ENCODE measurements at places on chromosomes 6 and 20.
A peak's percentile ranks its signal among the peaks of the same experiment; 100 is the strongest.

- DNase-seq: no peak
These were observed 3.6 kb downstream of the MAP3K7 start for GRCh38 chr6:90583179-90583835.

- DNase-seq: no peak
These were observed 20.9 kb downstream of the FAM8A1 start for GRCh38 chr6:17621003-17621402.

DNA sequence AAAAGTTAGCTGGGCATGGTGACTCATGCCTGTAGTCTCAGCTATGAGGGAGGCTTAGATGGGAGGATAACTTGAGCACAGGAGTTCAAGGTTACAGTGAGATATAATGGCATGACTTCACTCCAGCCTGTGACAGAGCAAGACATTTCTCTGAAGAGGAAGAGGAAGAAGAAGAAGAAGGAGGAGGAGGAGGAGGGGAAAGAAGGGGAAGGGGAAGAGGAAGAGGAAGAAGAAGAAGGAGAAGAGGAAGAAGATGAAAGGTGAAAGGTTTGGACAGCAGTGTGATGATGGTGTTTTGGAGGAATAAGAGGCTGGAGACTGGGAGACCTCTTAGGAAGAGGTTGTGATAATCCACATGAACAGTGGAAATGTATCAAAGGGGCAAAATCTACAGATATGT lies 410.7 kb upstream of the JAG1 start:
- no peak for DNase-seq

- DNase-seq: no peak
These were observed 414.8 kb upstream of the CDH4 start for GRCh38 chr20:60837173-60837770.

DNA sequence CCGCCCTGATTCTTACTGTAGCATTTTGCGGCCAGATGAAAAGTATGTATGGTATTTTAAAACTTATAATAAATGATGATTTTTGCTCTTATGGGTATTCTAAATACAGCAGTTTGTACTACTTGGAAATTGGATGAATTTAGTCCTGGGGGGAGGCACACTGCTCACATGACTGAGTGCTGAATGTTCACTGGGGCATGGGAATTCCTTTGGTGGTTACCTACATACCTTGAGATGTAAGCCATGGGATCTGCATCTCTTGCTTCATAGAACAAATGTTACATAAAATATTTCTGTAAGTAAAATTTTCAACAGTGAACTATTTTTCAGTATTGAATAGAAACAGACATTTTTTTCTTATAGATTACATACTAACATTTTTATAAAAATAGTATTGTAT lies 71.1 kb downstream of the FIG4 start:
- no peak for DNase-seq

DNA sequence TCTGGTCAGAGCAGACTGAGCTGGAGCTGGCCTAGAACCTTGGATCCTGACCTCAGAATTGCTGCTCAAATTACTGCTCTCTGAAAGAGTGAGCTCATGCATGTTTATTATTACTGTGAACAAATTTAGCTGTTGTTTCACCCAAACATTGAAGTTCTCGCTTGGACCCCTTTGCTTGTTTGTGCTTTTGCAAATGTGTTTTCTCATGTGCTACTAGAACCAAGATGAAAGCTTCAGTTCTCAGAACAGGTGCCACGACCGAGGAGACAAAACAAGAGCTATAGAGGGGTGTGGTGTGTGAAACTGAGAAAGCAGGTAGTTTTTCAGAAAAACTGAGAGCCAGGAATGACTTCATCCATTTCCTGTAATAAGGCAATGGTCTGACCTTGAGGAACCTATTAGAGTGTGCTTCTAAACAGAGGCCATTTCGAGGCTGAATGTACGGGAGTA lies 50.0 kb upstream of the ESR1 start:
- DNase-seq: no peak

GRCh38 chr20:4065391-4065844 lies 50.1 kb upstream of the RNF24 start:
- DNase-seq: no peak

DNA sequence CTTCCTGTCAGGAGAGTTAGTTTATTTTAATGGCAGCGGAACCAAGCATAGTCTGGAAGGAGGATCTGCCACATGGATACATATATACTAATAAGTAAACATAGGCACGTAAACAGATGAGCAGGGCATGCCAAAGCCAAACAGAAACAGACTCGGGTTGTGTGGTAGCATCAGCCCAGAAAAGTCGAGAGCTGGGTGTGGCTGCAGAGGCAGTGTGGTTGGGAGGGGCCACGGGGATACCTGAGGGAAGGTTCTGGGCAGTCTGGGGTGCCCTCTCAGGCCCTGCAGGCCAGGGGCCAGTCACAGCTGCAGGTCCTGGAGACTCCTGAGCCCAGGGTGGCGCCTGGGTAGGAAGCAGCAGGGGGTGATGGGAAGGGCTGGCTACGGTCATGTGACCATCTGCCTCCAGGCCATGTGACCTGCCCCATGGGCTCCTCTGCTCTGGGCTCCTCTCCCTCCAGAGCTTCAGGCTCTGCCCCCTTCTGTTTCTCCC lies 42.8 kb upstream of the MRPS10 start:
- DNase-seq: no peak

GRCh38 chr6:37971266-37971665 lies 151.7 kb downstream of the ZFAND3 start:
- no peak for DNase-seq

DNA sequence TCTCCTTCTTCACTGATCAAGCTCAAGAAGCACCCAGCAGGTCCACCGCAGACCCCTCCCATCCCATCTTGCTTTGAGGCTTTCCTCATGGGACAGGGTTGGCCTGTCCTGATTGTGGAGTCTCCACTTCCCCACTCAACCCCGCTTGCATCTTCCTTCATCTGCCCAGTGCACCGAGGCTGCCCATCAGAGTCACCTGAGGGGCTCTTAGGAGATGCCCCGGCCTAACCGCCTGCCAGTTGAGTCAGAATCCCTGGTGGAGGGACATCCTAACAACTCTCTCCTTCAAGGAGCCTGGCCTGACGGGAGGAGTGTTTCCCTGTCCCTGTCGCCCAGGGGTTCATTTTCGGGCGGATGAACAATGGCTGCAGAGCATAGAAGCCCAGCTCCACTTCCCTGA lies 46.1 kb downstream of the RBM38 start:
- DNase-seq: no peak

DNA sequence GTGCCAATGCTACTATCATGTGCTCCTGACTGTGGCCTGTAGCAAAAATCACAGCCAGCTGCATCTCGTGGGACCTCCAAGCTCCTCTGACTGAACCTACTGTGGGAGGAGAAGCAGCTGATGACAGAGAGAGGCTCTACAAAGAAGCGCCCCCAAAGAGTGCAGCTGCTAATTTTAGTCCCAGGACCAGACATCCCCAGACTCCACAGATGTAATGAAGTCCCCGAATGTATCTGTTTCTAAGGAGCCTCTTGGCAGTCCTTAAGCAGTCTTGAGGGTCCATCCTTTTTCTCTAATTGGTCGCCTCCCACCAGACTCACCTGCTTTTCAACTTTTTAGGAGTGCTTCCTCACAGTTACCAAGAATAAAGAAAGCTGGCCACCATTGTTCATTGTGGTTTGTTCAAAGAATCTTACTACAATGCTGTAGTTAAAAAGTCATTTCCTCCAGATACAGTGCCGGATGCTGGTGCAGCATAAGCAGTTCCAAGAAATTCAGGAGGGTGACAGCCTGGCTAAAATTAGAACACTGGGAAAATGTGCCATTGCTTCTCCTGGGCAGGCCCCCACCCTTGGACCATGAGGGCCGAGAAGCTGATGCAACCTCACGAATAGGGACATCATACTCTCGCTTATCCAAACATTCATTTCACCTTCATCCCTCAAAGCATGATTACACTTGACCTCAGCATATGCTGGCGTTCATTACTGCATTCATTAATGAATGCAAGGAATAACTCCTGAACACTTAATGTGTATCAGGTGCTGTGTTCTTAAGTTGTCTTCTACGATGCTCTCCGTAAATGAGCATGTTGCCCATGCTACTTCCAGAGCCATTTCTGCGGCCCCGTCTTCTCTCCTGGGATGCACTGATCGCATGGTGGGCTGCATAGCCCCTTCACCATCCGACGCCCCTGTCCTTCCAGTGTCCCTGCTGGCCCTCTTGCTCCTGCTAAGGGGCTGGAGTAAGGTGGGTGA lies 66.4 kb downstream of the LY86 start:
- DNase-seq: no peak

- no peak for DNase-seq
These were observed 77.5 kb upstream of the AKIRIN2 start for GRCh38 chr6:87779542-87779941.

DNA sequence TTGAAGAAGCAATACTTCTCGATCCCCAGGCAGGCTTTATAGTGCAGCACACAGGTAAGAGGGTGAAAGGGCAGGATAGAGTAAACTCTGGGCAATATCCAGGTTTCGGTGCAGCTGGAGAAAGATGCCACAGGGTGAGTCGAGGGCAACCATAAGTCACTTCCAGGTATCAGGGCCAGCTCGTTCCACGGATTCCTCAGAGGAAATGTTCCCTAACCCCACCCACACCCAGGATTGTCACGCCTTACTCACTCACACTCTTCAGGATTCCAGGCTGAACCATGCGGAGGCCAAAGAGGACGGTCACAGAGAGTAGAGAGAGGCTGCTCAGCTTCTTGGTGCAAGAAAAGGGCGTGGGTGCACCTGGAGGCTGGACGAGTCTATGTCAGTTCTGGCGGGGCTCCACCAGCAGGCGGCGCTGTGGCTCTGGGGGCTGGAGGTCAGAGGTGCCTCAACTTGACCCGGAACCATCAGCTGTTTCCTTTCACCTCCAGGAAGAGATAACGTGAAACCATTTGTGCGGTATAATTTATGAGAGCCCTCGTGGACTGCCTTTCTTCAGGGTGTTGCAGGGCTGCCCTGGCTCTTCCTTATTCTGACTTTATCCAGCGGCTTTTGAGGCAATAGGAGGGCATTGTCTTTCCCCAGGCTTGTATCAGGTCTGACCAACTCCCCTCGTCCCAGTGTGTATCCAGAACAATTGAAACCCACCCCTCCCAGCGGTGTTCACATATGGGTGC lies 14.5 kb upstream of the WFDC12 start:
- DNase-seq: no peak

DNA sequence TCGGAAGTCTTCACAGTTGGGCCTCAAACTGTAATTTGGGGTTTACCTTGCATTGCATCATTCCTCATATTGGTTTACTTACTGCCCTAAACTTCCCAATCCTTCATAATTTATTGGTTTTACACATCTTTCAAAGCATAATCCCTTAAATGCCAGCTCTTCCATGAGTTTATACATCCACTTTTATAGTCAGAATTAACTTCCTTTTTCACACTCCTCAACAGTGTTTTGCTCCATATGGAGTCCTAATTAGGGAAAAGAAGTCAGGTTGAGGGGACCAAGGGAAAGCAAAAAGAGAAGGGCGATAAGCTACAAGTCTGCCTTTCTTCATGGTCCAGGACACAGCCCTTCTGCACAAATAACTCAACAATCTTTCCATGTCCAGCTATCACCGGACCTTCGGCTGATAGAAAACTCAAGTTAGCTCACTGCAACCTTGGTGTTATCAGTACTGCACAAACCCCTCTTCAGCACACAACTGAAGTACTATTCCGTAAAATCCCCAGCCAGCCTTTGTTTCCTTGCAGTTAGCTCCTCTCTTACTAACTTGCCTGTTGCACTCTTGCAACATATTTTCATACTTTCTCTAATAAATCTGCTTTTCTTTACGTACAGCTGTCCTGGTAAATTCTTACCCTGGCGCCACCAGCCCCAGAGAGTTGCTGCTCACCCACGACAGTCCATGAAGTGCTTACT lies 2.0 kb downstream of the EEF1E1 start:
- DNase-seq: no peak

- peak; percentile 56 for DNase-seq
These were observed 50.7 kb upstream of the SIRPA start for GRCh38 chr20:1844325-1845162.

- DNase-seq: no peak
These were observed 84.6 kb downstream of the SYNJ2 start for GRCh38 chr6:158066136-158066781.

GRCh38 chr6:162078126-162078525 lies 649.4 kb downstream of the PRKN start:
- DNase-seq: no peak

- no peak for DNase-seq
These were observed 154.9 kb downstream of the DLL1 start for GRCh38 chr6:170135821-170136471.

DNA sequence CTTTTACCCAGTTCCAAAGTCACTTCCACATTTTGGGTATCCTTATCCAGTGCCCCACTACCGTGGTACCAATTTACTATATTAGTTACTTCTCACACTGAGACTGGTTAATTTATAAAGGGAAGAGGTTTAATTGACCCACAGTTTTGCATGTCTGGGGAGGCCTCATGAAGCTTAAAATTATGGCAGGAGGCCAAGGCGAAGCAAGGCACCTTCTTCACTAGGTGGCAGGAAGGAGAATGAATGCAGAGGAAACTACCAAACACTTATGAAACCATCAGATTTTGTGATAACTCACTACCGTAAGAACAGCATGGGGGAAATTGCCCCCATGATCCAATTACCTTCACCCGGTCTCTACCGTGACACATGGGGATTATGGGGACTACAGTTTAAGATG lies 106.7 kb upstream of the SAMD5 start:
- no peak for DNase-seq

DNA sequence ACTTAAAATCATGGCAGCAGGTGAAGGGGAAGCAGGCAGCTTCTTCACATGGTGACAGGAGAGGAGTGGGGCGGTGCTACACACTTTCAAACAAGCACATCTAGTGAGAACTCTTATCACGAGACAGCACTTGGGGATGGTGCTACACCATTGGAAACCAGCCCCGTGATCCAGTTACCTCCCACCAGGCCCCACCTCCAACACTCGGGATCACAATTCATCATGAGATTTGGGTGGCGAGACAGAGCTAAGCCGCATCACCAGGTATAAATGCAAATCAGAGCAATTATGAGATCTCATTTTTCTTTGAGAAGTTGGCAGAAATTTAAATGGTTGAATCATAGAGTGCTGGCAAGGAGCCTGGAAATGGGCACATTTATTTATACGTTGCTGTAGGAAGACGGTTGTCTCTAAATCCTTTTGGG lies 31.4 kb downstream of the IGF2R start:
- no peak for DNase-seq

- no peak for DNase-seq
These were observed 94.2 kb upstream of the SCP2D1 start for GRCh38 chr20:18719426-18719825.

GRCh38 chr6:39903656-39904055 lies 30.6 kb downstream of the MOCS1 start:
- DNase-seq: no peak
